NCI-H2081 (cell line): ENCODE measurements at places on chromosomes 13 and 19.

DNA sequence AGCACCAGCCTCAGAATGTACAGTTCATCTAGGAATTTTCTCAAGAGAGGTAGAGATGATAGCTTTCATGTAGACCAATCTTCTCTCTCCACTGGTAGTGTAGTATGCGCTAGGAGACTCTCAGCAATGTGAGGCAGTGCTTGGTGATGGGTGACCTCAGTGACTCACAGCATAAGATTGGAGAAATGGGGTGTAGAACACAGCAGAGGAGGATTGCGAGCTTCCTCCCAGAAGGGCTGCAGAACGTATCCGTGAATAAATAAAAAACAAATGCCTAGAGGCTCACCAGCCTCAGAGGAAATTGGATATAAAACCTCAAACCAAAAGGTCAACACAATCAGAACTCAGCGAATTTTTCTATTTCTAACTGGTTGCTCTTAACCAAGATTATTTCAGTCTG lies 182.9 kb upstream of the RXFP2 start:
- no peak for DNase-seq

DNA sequence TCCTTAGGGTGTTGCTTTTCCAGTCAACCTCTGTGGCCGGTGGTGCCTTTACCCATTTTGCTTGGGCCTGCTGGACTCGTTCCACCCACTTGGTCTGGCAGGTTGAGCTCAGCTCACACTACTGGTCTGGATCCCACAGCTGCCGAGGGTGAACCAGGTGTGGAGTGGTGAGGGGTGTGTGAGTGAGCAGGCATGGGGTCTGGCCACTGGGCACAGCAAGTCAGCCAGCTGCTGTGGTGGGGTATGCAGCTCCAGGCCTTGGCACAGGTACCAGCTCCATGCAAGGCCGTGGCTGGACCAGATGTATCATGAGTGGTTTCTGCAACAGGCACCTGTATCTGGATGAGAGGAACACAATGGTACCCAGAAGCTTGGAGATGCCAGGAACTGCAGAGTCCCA lies 277.6 kb upstream of the KLHL1 start:
- DNase-seq, result no peak

- no peak for DNase-seq
These were observed 78.3 kb downstream of the ANKRD10 start for GRCh38 chr13:110836605-110836903.

GRCh38 chr13:90185734-90186133 lies 1161.8 kb upstream of the MIR17HG start:
- no peak for DNase-seq

DNA sequence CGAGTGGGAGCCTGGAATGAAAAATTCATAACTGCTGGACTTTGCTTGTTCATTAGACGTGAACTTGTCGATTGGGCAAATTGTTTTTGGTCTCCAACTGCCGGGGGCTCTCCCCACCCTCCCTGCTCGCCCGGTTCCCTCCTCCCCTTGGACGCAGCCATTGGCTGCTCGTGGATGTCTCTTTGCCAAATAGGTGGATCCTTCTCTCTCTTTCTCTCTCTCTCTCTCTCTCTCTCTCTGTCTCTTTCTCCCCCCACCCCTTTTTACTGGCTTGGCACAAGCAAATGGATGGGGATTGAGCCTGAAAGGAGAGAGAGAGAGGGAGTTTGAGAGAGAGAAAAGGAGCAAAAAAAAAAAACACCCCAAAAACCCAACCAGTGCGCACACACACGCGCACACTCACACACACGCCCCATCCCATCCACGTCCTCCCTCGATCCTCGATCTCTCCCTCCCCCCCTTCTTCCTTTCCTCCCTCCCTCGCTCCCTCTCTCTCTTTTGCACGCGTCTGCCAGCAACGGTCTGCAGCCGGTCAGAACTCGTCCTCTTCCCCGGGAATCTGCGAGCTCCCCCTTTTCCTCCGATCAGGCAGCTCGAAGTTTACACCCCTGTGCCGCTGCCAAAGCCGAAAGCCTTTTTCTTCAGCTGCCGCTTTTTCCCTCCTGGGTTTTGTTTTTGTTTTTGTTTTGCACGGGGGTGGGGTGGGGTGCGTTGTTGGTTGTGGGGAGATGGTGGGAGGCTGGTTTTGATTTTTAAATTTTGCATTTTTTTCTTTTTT lies 27.8 kb downstream of the NFIX start:
- DNase-seq, result no peak

- DNase-seq, result no peak
These were observed 126.6 kb downstream of the AKAP11 start for GRCh38 chr13:42398533-42398932.

DNA sequence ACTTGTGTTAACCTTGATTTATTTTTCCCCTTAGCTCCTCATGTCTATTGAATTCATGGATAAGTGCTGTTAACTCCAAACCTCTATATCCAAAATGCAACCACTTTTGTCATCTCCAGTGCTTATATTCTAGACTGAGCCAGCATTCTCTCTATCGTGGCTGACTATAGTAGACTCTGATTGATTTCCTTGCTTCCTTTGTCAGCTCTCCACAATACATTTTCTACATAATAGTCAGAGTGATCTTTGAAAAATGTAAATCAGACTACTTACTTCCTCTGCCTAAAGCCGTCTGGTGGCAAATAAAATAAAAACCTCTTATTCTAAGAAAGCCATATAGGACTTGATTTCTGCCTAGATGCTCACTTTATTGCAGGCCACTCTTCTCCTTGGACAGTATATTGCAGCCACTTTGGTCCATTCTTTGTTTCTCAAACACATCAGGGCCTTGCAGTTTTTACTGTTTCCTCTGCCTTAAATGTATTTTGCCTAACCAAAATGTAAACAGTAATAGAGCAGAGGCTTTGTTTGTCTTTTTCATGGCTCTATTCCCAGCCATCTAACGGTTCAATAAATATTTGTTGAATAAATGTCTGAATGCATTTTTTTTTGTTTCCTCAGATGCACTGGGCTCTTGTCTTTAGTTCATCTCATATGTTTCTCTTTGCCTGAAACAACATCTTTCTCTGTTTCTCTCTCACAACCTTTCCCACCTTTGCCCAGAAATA lies 243.6 kb upstream of the CSNK1A1L start:
- DNase-seq, result peak; percentile 62

GRCh38 chr19:52945652-52946321 lies 16.9 kb downstream of the ZNF816 start:
- no peak for DNase-seq

DNA sequence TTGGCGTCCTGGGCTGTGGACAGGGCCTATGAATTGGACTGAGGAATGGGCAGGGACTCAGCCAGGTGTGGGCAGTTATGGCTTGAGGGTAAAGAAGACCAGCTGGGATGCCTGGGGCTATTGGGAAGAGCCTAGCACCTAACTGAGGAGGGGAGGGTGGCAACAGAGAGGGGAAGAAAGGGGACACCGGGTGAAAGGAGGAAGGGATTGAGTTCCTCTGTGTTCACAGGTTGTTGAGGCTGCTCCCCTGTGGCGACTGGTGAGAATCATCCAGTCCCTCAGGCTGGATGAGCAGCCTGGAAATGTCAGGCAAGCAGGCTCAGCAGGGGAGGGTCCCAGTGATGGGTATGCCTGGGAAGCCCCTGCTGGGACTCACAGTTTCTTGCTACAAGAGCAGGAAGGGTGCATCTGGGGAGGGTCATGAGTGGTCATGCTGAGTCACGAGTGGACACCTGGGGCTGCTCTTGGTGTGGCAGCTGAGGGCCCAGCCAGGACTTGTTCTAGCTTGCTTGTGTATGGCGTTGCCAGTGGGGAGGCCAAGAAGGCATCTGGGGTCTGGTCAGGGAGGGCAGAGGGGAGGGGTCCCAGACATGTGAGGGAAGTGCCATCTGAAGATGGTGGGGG lies 1.4 kb downstream of the ZNF324 start:
- peak; percentile 2 for DNase-seq

- no peak for DNase-seq
These were observed 590.4 kb downstream of the TBC1D4 start for GRCh38 chr13:74891610-74892009.

- DNase-seq, result peak; percentile 73
These were observed 10.4 kb upstream of the KLK15 start for GRCh38 chr19:50843701-50844221.

- no peak for DNase-seq
These were observed 17.7 kb downstream of the PLEKHF1 start for GRCh38 chr19:29683009-29683408.

GRCh38 chr13:113043931-113044330 lies 61.7 kb upstream of the F7 start:
- DNase-seq, result no peak

DNA sequence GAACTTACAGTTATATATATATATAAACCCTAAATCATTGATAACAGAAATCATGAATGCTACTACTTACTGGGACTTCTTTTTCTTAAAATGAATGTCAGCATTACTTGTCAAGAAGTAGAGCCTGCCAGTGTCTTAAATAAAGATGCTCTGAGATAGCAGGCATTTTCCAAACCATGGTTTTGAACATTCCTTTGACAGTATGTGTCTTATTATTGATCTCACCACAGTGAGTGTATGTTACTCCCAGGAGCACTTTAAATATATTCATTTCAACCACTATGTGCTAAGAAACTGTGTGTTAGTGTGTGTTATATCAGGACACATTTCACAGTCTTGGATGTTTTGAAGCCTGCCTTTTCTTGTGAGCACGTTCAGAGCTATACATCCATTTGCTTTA lies 28.2 kb downstream of the TNFRSF19 start:
- DNase-seq, result no peak

DNA sequence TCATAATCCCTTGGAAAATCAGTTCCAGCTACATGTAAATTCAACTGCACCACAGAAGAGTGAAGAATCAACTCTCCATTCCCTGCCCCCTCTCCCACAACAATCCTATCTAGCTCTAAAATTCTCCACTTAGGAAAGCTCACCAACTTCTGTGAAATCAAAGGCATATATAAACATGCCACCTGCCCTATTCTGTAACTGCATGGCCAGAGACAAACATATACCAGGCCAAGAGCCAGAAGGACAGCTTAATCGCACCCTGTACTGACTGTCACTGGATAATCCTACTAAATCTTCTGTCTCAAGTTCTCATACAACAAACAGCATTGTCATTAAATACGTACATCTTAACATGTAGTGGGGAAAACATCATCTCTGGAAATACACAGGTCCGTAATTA lies 58.2 kb upstream of the EEF1AKMT1 start:
- no peak for DNase-seq

DNA sequence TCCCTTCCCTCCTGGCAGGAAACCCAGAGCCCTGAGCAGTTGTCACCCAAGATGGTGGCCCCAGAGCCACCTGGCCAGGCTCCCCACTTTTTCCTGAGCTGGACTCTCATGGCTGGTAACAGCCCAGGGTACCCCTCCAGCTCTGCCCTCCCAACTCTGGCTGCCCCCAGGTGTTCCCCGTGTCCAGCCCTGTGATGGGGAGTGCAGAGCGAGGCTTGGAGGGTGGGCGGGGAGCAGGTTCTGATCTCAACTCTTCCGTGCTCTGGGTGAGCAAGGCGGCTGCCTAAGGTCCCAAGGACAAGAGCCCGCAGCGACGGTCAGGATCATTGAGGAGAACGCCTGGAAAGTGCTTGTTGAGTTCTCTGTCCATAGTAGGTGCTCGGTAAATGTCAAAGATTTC lies 54.7 kb upstream of the GAS6 start:
- no peak for DNase-seq

- DNase-seq, result no peak
These were observed 9.6 kb downstream of the CHERP start for GRCh38 chr19:16532440-16533234.

- no peak for DNase-seq
These were observed 7.6 kb downstream of the NUCB1 start for GRCh38 chr19:48907671-48908070.

DNA sequence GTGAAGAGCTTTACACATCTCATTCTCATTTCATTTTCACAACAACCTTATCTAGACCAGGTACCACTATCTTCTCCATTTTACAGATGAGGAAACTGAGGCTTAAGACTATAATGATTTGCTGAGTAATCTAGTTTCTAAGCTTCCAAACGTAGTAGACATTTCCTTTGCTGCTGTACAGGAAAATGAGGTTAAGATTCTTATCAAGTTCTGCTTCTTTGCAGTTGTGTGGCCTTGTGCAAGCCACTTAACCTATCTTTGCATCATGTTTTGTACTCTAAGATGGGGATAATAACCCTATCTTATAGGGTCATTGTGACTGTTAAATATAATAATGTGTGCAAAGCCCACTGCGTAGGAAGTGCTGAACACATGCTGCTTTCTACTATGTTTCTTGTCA lies 307.9 kb downstream of the HS6ST3 start:
- DNase-seq, result no peak

DNA sequence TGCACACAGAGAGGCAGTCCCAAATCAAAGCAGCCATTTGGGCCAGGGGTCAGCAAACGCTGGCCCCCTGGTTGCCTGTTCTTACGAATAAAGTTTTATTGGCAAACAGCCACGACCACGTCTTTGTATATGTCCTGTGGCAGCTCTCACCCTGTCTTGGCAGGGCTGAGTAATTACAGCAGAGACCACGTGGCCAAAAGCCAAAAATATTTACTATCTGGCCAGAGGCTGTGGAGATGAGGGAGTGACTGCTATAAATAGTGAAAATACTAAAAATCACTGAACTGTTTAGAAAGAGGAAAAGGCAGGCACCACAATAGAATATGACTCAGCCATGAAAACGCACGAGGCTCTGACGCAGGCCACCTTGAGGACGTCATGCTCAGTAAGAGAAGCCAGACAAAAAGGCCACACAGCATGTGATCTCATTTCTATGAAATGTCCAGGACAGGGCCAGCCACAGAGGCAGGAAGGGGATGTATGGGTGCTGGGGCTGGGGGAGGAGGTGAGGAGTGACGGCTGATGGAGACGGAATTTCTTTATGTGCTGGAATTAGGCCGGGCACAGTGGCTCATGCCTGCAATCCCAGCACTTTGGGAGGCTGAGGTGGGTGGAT lies 29.4 kb downstream of the SMIM24 start:
- no peak for DNase-seq

DNA sequence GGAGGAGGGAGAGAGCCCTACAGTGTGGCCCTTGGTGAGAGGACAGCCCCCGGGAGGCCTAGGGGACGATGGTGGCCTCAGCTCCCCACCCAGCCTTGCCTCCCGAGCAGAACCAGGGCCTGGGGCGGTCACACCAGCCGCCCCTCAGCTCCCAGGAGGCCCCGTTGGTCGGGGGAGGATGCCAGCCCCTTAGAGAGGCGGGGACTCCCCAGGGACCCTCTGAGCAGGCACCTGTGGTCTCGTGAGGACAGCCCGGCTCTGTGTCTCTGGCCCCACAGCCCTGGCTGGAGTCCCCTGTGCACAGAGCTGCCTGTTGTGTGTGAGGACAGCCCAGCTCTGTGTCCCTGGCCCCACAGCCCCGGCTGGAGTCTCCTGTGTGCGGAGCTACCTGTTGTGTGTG lies 158.8 kb downstream of the KDM4B start:
- DNase-seq, result no peak

DNA sequence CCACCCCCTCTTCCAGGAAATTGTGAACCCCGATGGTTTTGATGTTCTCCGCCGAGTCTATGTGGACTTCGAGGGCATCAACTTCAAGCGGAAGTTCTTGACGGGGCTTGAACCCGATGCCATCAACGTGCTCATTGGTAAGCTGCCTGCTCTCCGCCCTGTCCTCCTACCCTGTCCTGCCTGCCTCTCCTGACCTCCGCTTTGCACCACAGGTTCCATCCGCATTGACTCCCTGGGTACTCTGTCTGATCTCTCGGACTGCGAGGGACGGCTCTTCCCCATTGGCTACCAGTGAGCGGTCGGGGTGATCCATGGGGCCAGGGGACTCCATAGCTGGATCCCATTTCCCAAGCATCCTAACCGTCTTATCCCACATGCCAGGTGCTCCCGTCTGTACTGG lies 11.9 kb downstream of the IGFLR1 start:
- DNase-seq, result no peak

GRCh38 chr13:41428155-41428554 lies 29.2 kb upstream of the RGCC start:
- DNase-seq, result no peak

- no peak for DNase-seq
These were observed 8.1 kb upstream of the ADGRE2 start for GRCh38 chr19:14786421-14786851.
